ENCODE measurements at places on chromosomes 6 and 20.

DNA sequence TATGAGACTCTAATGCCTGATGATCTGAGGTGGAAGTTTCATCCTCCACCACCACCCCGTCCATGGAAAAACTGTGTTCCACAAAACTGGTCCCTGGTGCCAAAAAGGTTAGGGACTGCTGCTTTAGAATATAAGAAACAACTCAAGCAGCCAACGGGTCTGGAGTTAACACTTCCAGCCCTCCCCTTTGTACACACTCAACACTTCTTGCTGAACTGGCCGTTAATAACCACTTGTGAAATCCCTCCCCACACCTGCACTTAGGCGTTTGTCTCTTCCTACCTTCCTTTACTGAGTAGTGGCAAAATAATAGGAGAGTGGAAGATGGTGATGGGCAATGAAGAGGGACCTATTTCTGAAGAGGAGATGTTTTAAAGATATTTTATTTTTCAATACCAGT lies 10.5 kb downstream of the SAYSD1 start:
- no peak for DNase-seq

- DNase-seq, result no peak
Observed at GRCh38 chr6:120055071-120055470, 705.5 kb upstream of the MAN1A1 start.

GRCh38 chr6:16648003-16648402 lies 113.3 kb downstream of the ATXN1 start:
- no peak for DNase-seq

- no peak for DNase-seq
Observed at GRCh38 chr6:137800762-137801161, 66.3 kb upstream of the TNFAIP3 start.

DNA sequence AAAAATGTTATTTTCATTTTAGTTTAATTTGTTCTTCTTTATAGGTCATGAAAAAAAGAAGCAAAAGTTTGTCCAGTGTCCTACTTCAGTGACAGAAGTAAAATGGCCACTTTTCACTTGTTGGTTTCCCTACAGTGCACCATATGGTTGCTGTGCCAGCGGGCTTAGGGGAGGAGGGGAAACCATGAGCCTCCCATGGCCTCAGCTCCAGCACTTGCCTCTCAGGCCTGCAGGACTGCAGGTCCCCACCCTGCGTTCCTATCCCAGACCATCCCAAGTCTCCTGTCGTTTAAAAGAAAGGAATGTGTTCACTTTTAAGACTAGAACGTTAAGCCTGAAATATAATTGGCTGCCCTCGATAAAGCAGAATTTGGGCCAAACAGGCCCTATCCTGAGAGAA lies 210.0 kb upstream of the TAB2 start:
- no peak for DNase-seq

GRCh38 chr6:87093199-87093598 lies 1.7 kb downstream of the CGA start:
- no peak for DNase-seq

DNA sequence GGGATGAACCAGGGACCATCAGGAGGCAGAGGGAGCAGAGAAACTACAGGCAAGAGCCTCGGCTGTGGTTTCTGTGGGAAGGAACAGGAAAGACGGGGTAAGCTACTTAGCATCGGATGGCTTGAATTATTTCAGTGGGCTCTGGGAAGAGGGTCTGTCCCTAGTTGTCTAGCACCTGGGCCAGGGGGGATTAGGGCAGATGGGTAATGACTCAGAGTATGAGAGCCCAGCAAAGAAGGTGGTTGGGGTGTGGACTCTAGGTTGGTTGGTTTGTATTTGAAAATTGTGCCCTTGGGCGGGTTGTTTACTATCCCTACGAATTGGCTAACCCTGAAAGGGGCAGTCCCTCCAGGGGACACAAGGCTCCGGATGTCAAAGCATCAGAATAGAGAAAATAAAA lies 148.5 kb upstream of the TAB2 start:
- no peak for DNase-seq

DNA sequence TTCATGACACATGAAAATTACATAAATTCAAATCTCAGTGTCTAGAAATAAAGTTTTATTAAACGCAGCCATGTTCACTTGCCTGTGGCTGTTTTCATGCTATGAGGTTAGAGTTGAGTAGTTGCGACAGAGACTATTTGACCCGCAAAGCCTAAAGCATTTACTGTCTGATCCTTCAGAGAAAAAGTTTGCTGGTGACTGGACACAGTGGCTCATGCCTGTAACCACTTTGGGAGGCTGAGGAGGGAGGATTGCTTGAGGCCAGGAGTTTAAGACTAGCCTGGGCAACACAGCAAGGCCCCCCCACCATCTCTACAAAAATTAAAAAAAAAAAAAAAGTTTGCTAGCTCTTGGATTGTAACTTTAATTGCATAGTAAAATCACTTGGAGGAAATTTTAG lies 9.2 kb downstream of the SMIM28 start:
- DNase-seq, result no peak

- no peak for DNase-seq
Observed at GRCh38 chr6:157225575-157225995, 97.7 kb downstream of the TMEM242 start.

DNA sequence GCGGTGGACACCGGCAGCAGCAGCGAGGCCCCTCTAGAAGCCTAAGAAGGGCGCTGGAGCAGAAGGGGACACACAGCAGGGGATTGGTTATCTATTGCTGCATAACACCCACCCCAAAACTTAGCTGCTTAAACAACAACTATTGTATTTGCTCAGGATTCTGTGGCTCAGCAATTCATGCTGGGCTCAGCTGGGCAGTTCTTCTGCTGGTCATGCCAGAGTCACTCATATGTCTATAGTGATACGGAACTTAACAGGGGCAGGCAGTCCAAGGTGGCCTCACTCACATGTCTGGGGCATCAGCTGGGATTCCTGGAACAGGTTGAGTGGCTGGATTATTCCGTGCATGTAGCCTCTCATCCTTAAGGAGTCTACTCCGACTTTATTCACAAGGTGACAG lies 17.6 kb upstream of the PPP1R16B start:
- no peak for DNase-seq

- no peak for DNase-seq
Observed at GRCh38 chr20:51458751-51459439, 83.6 kb downstream of the NFATC2 start.

GRCh38 chr20:50746138-50746940 lies 15.0 kb downstream of the PARD6B start:
- DNase-seq, result no peak

DNA sequence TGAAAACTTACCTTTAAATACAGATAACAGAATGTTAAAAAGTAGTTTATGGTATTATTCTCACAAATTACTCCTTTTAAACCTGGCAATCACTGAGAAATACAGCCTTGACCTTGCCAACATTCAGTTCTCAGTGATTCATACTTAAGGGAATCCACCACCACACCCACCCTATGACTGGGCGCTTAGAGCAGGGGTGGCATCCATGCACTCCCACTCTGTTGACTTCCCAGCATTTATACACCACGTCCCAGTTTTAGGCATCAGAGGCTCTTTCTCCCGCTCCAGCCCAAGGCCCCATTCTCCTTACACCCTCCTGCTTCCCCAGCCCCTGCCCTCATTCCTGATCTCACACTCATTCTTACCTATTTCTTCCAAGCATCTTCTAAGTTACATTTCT lies 16.3 kb downstream of the TRAF3IP2 start:
- no peak for DNase-seq

GRCh38 chr20:3380228-3381070 lies 27.0 kb downstream of the DNAAF9 start:
- DNase-seq, result no peak

DNA sequence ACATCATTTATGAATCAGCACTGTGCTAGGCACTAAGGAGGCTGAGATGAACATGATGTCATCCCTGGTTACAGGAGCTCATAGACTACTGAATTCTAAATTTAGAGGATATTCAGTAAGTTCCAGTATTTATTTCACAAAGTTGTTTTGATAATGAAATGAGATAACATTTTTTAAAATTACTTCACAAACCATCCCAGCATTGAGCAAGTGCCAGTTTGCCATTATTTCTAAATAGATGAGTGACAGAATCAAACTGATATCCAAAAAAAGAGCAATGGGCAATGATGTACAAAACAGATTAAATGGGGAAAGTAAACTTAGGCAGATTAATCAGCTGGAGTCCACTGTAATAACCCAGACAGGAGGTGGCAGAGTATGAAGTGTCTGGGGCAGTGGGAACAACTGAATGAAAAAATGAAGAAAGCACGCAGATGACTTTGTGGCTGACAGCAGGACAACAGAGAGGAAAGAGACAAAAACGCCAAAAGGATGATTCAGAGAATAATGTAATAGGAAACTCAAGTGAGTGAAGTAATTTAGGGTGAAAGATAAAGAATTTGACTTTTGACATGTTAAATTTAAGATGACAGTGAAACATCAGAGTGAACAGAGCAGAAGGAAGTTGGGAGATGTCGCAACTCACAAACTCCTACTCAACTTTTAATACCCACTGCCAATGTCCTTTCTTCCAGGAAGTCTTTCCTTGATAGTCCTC lies 70.2 kb downstream of the RCAN2 start:
- no peak for DNase-seq

DNA sequence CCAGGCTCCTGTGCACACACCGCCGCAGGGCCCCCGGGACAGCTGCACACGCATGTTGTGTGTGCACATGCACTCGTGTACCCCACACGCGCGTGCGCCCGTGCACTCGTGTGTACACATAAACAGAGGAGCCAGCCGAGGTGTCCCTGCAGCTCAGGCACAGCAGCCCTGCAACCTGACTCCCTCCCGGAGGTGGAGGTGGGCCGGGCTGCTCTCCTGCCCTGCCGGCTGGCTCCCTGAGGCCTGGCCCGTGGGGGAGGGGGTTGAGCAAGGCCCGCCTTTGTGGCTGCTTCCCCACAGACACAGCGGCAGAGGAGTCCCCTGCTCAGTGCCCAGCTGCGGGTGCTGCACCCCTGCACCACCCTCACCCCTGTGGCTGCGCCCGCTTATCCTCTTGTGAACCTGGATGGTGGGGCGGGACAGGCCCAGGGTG lies 624 bp downstream of the RBBP8NL start:
- no peak for DNase-seq

DNA sequence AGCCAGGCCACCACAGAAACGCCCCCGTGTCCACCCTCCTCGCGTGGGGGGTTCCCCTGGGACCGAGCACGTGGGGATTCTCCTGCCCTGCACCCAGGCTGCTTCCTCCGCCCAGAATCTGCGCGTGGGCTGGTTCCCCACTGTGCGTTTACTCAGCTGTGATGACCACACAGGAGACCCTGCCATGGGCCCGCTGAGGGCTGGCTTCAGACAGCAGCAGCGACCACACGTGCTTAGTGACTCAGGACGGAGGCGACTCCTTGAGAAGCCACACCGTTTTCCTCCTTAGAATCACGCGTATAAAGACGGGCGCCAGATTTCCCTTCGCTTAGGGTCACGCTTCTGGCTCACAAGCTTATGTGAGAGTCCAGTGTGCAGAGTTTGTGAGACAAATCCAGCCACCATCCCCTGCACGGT lies 63.9 kb upstream of the PDE10A start:
- DNase-seq, result no peak

DNA sequence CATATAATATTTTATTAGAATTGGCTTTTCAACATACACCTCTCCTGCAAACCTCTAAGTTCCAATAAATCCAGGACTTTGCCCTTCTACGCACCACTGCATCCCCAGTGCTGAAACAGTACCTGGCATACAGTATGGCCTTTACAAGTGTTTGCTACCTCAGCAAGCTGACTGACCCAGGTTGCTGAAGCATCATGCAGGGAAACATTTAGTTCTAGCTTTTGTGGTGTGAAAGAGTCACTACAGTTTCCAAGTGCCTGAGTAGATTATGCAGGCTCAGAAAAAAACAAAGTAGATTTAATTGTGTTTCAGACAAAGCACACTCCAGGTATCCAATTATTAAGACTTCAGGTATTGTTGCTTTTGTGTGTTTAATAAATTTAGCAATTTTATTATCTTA lies 614.2 kb upstream of the NRSN1 start:
- DNase-seq, result no peak

DNA sequence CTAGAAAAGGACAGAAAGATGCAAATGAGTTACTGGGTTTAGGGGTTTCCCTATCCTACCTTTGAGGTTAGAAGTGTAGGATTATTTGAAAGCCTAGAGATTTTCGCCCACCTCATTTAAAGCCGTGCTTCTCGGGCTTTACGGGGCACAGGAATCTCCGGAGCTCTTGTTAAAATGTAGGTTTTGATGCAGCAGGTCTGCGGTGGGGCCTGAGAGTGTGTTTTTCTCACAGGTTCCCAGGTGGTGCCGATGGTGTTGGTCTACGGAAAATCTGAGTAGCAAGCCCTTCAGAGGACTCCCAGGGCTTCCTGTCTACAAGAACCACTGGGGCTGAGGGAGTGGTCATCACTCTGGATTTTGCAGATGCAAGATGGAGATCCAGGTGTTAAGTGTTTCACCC lies 47.5 kb downstream of the TRAM2 start:
- no peak for DNase-seq
